Jurkat, Clone E6-1 (cell line): ENCODE measurements at places on chromosomes 12 and 14.

- DNase-seq: no peak
Observed at GRCh38 chr14:53231171-53231570, 78.0 kb upstream of the DDHD1 start.

DNA sequence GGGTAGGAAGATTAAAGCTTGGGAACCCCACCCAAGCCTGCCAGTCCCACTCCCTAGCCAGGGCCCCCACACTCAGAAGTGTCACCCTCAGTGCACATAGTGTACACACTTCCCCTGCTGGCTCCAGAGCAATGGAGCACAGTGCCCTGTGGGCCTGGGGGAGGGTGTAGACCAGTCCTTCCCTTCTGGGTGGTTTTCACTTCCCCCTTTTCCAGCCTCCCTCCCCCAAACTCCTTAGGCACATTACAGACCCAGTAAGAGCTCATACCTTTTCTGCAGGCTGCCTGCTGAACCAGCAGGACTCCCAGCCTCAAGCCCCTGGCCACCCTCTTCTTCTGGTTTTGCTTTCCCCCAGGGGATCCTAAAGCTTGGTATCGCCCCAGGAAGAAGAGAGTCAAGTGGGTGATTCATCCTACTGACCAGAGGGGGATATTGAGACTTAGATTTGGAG is at the start of gene ZNF385A:
Gene ZNF385A (minus strand): TSS at position 143 of the 451 bp plus-strand sequence. CDS start 219 bp downstream, outside the sequence.
- no peak for DNase-seq

DNA sequence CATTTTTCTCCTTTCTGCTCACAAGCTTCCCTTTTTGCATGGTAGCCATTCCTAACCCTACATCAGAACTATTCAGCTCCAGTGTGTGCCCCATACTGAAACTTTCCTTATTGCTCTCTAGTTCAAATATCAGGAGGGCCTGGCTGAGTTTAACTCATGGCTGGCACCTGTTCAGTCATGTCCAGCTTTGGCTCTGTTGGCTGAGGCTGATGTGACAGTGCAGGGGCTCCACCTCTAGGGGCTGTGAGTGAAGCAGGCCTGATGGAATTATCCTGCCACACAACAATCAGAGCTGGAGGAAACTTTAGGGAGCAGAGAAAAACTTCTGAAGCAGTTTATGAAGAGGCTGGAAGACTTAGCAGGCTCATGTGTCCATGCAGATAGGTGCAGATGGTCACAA is 8.5 kb downstream of the COQ6 start:
- no peak for DNase-seq

DNA sequence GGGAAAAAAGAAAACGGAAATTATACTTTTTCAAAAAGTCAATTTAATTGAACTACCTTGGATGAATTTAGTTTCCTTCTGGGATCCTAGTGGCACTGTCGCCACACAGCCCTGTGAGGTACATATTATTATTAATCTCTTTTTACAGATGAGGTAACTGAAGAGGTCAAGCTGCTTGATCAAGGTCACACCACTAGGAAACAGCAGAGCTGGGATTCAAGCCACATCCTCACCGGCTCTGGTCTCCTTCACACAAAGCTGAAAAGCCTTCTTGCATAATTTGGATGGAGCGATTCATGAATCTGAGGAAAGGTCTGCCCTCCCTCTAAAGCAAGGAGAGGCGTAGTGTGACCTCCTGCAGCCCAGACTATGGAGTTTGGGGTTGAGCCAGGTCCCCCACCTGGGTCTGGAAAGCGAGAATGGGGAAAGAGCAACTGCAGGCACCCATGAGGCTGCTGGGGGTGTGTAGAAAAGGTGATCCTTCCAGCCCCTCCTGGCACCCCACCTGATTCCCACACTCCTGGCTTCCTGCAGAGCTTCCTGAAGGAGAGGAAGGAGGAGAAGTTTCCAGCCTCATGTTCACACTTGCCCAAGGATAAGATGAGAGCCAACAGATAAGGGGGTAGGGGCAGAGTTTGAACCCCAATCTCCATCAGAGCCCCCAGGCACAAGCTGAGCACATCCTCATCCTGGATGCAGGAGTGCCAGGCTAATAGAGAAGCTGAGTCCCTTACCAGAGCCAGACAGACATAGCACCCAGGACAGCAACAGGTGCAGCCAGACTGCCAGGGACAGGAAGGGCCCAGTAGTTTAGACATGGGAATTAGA is 3.9 kb upstream of the KRT79 start:
- DNase-seq: no peak

DNA sequence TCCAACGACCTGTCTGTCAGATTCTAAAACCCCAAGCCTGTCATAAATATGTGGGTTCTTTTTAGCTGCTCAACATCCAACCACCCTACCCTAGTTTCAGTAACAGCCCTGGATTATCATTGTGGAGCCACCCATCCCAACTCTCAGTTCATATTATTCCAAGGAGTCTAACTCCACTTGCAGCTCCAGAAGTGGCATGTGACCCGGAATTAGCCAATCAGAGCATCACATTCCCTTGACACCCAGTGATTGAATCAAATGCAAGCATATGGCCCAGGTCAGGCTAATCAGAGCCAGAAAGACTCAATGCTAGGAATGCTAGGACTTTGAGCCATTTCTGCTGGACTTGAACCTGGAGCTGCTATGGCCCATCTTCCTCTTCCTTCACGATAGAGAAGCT is 17.1 kb upstream of the HSP90B1 start:
- DNase-seq: no peak

GRCh38 chr12:48489012-48489411 is 6.7 kb downstream of the C12orf54 start:
- no peak for DNase-seq
